ENCODE measurements at places on chromosomes 11 and 22.

- DNase-seq: no peak
These were observed 1240.1 kb downstream of the LRRC4C start for GRCh38 chr11:40219401-40219800.

DNA sequence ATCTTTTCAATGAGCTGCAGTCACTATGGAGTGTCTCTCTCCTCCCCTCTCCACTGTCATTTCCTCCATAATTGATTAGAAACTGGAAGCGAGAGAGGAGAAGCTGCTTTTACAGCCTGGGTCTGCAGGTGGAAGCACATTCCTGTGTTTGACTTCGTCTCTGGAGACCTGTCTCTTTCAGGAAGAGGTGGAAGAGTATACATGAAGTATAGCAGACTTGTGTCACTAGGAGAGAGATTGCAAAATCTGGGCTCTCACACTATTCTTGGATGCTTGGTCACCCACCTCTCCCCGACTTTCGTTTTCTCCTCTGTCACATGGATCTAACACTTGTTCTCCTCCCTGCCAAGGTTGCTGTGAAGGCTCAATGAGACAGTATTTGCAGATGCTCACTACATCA, 323.3 kb downstream of the NTM start:
- no peak for DNase-seq

DNA sequence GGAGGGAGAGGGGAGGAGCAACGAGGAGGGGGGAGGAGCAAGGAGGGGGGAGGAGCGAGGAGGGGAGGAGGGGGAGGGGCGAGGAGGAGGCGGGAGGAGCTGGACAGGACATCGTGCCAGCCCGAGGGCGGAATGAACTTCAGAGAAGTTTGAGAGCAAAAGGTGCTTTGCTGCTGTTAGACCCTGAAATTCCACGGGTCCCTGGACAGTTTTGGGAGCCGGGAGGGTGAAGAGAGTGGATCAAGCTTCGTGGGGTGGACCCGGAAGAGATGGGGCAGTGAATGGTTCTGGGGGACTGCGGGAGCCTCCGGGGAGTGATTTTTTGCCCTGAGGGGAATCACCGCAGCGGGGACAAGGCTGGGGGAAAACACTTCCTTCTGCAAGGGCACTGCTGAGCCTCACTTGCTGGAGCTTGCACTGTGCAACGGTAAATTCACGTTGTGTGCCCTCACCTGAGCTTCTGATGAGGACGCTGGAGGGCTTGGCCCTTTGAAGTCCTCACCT, 10.7 kb upstream of the NLRP6 start:
- DNase-seq: no peak

DNA sequence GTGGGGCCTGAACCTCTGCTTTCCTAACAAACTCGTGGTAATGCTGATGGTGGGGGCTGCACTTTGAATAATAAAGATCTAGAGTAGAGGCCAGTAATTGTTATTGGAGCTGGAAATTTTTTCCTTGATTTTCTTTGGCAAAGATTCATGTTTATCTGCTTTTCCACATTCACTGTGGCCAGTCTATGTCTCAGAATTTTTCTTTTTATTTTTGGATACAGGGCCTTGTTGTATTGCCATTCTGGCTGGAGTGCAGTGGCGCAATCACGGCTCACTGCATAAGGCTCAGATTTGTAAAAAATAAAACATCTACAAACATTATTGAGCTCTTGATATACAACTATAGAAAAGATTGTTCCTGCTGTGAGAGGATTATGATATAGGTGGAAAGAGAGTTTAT, 1.6 kb downstream of the TMEM135 start:
- no peak for DNase-seq

DNA sequence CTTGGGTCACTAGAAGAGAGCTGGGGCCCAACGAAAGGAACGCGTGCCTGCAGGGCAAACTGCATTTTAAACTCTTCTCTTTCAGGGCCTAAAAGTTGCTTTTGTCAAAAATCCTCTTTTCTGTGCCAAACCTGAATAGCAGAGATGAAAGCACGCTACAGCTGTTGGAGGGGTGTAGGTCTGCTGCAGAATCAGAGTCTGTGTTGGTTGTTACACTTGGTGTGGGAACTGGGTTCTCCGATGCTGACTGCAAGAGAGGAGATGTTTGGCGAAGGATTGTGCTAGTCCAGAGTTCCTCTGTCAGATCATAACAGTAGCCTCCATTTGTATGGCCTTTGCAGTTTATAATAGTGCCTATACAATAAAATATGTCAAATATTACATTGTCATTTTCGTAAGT, 41.8 kb downstream of the BARX2 start:
- DNase-seq: no peak

DNA sequence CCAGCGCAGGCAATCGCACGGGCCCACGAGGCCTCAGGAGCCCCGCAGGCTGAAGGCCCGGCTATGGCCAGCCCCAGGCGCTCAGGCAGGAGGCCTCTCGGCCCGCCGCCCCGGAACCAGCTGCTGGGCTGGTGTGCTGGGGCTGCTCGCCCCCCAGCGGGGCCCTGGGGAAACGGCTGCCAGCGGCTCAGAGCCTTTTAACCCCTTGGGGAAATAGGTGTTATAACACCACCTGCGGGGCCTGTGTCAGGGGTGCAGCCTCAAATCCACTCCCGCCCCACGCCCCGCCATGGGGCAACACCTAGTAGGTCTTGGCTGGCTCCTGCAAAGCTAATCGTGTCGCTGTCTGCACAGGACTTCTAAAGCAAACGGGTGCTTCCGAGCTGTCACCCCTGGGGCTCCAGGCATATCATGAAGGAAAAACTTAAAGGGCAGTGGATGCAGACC, 237.4 kb downstream of the TTC28 start:
- peak; percentile 68 for DNase-seq

DNA sequence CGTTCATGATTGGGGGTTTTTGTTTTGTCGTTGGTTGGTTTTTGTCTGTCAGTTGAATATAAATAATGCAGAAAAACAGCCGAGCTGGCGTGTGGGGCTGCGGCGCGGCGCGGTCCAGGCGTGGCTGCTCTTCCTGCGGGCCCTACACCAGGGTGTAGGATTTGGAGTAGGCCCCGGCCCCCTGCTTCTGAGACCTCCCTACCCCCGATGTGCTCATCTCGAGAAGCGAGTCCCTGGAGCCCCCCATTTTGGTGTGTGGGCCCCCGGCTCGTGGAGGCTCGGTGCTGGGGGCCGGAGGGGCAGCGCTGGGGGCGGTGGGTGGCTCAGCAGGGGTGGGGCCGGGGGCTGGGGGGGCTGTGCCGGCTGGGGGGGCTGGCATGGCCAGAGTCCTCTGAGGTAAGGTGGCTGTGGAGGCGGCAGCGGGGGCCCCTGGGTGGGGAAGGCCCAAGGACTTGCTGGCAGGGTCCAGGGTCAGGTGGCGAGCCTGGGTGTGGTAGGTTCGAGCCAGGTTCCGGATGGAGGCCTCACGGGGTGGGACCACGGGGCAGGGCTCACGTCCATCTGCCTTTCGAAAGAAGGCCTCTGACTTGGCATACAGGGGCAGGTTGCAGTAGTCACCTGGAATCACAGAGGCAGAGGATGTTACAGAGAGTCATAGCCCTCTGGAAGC, 100.7 kb downstream of the CEP164 start:
- DNase-seq: no peak

GRCh38 chr11:121095561-121095960, 5.5 kb upstream of the TECTA start:
- no peak for DNase-seq

DNA sequence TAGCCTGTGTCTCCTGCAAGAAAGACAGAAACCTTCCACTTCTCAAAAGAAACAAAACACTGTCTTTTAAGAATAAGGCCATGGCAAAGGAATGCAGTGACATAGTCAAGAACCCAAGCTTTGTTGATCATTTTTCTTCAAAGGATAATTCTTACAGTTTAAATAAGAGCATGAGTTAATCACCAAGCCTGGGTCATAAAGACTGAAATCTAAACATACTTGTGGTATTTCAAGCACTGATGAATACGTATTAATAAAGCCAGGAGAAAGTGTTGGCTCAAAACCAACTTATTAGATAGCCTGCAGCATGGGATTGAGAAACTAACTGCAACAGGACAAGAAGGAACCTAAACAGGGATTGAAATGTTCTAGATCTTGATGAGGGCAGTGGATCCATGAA, 143.3 kb upstream of the MTNR1B start:
- DNase-seq: no peak

- no peak for DNase-seq
These were observed 11.8 kb upstream of the SWAP70 start for GRCh38 chr11:9651899-9652748.

DNA sequence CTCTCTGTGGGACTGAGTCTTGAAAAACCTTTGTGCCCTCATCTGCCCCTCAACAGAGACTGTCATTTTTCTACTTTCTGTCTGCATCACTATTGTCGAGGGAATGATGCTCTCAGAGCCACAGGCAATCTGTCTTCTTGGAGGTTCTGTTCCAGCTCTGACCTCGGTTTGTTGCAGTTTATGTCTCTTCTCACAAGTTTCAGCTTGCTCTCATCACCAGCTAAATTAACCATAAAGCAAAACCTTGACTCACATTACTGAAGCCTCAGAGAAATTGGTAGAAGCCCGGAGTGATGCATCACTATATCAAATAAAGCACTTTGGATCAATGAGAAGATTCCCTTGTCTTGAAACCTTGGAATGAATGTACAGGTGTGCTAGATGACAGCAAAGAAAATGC, 60.6 kb upstream of the BLID start:
- no peak for DNase-seq
